ENCODE measurements at places on chromosomes 7 and 10.

DNA sequence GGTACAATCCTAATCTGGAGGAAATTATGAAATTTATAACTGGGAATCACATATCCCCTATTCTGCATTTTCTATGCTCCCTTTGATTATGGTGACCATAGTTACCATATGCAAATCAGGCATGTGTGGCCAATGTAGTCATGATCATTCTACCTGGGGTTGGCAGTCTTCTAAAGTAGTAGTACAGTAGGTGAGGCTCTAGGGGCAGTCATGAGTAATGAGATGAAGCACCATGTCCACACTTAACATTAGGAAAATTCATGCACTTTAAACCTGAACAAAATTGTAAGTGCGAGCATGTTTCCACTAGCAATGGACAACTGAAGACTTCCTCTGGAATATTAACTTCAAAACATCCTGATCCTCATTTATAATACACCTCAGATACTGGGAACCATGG lies 545.9 kb downstream of the SUGCT start:
- DNase-seq = no peak

- DNase-seq = no peak
Measured at GRCh38 chr7:118202061-118202460, 18.1 kb downstream of the LSM8 start.

DNA sequence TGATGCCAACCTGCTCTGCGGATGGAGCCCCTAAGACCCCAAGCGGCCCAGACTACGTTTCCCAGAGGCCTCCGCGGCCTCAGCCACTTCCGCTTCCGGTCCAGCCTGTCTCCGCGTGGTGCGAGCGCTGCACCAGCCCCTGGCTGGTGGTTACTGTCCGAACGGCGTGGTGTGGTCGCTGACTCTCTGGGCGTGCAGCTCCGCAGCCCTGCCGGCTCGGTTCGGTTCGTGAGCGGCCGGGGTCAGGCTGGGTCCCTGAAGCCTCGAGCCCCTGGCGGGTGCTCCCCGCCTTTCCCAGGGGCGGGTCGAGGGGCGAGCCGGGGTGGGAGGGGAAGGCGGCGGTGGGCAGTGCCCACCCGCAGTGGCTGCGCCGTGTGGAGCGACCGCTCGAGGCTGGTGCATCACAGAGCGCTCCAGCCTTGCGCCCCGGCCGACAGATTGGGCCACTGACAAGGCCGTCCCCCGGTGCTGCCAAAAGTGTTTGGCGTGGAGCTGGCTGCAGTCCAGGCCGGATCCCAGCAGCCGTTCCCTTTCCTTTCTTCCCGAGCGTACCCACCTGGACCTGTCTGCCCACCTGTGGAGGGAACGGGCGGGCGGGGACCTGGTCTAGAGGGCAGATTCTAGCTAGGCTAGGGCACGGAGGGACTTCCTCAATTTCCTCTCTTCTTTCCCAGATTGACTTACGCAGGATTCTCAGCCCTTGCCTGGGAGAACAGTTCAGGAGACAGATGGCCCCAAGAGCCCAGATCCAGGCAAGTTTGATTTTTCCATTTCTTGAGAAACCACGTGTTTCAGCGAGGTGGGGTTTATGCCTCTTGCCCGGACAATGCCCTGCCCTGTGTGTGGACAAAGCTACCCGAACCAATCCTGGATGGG lies at the start of gene ZNF485:
Gene ZNF485 (plus strand): TSS at position 116 of the 876 bp plus-strand sequence. CDS start 613 bp downstream, at position 729.
- no peak for DNase-seq

DNA sequence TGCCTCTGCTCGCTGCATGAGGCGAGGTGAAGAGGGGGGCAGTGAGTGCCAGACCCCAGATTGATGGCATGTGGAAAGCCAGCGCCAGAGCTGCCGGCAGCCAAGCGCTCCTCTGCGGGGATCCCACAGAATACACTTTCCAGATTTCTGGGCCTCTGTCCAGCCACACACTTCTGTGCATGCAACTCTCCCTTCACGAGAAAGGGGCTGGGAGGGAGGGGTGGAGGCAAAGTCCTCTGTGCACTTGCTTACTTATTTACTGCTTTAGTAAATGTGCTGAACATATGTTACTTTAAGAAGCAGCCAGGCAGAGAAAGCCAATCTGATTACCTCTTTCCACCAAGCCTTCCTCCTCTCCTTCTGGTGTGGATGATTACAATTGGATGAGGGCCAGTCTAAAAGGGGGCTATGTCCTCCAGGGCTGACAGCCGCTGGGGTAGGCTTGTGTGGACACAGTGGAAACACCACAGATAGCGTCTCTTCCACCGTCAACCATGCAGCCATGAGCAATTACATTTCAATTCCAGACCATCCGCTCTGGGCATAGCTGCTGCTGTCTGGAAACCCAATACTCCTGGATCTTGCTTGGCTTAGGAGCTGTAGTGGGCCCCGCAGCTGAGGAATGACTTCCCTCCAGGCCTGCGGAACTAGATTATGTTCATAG lies 322.8 kb upstream of the ANKRD30A start:
- no peak for DNase-seq

- no peak for DNase-seq
Measured at GRCh38 chr10:17758896-17759295, 6.9 kb downstream of the TMEM236 start.

DNA sequence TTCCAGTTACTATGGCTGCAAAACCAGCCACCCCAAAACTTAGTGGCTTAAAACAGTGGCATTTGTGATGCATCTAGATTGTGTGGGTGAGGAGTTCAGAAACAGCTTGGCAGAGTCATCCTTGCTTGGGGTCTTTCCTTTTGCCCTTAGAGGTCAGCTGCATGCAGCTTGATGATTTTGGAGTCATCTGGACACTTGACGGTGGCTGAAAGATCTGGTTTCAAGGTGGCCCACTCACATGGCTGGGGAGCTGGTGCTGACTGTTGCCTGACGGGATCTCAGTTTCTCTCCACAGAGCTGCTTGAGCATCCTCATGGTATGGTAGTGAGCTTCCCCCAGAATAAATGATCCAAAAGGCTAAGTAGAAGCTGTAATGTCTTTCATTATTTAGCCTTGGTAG lies 191.3 kb upstream of the GALNT17 start:
- no peak for DNase-seq

DNA sequence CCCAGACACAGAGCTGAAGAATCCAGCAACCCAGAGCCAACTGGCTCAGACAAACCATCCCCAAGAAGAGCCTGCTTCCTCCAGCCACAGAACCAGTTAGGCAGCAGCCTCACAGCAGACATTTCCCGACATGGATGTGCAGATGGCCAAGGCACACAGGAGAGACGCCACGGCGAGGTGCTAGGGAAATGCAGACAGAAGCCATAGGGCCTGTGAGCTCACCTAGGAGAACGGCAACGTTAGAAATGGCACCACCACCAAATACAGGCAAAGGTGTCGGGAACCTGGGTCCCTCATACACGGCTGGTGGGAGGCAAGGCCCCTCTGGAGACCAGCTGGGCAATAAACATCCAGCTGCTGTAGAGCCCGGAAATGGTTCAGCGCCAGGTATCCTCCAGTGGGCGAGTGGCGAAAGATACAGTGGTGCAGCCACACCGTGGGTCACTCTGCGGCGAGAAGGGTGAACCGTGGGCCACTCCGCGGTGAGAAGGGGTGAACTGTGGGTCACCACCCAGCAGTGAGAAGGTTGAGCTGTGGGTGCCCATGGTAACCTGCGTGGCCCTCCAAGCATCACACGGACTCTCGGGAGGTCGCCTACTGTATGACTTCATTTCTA lies 31.2 kb downstream of the JAKMIP3 start:
- no peak for DNase-seq

GRCh38 chr7:66696774-66697191 lies 43.8 kb upstream of the RABGEF1 start:
- DNase-seq = no peak

GRCh38 chr10:127908106-127908958 lies 1.4 kb downstream of the PTPRE start:
- DNase-seq = no peak

GRCh38 chr10:87798082-87798481 lies 19.9 kb downstream of the ATAD1 start:
- no peak for DNase-seq

DNA sequence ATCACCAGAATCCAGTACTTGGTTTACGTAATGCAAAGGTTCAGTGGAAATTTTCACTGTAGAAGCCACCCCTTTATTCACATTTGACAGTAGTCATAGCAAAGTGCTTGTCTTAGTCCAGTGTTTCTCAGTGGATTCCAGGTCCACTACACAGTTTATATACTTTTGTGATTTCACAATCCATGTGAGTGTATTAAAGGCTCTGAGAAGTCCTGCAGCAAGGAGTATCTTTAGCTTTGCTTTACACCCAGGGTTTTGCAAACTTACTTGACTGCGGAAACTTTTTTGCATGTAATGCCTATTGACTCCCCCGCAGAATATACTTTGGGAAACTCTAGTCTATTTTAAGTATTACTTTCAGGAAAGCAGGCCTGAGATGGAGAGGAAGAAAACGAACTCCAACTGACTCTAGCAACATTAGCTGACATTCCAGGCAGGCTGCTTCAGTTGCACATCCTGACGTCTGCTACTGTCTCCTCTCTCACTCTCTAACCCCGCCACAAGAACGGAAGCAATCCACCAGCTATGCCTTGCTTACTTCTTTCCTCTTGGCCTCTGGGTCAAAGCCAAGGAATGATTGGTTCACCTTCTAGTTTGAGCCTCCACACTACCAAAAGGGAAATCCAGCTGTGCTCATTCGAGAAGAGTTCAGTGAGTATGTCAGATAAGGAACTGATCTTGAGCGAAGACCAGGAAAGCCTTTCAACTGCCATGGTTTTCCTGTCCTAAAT lies 6.2 kb downstream of the PLXNA4 start:
- no peak for DNase-seq

DNA sequence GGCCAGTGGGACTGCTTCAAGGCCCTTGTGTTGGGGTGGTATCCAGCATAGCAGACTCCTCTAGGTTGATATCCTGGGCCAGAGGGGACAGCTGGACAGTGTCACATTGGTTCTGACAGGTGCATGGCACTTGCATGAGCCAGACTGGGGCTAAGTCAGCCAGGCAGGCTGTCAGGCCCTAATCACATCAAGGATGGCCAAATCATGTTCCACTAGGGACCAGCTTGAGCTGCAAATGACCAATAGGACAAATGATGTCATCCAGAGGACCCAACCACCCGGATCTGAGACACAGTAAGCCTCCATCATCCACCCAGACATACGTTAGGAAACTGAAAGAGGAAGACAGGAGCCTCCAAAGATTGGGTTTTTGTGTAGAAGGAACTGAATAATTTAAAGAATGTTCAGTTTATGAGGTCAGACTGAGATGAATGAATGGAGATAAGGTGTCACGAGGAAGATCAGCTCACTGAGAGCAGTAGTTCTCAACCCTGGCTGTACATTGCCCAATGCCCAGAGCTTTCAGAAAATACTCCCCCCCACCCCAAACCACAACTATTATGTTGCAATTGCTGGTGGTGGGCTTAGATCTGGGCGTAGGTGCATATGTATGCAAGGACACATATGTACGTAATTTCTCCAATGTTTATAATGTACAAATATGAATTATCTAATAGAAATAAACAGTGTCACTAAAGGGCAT lies 75.2 kb upstream of the INHBA start:
- no peak for DNase-seq

DNA sequence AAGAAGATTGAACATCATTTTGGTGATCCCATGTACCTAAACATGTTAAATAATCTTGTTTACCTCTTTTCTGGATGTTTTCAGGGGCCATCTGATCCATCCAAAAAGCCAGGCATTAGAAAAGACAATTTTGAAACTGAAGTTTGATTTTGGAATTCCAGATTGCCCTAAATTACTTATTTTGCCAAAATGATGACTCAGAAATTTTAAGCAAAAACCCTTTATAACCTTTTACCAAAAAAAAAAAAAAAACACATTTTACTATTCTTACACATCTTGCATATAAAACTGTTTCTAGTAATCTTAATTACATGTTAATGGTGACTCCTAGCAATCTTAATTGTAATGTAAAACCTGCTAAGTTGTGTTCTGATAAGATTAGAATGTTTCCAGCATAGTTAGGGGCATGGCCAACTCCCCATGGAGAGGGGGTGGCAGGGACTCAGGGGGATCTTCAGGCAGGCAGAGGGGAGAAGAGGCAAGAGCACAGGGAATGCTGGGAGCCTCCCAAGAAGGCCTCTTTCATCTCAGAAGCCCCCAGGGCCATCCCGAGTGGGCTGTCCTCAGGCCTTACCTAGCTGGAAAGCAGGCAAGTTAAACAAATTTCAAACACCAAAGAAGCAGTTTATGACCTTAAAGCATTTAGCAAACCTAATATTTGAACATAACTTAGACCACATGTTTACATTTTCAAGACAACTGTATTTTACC lies 25.8 kb upstream of the AKR1C3 start:
- DNase-seq = no peak

DNA sequence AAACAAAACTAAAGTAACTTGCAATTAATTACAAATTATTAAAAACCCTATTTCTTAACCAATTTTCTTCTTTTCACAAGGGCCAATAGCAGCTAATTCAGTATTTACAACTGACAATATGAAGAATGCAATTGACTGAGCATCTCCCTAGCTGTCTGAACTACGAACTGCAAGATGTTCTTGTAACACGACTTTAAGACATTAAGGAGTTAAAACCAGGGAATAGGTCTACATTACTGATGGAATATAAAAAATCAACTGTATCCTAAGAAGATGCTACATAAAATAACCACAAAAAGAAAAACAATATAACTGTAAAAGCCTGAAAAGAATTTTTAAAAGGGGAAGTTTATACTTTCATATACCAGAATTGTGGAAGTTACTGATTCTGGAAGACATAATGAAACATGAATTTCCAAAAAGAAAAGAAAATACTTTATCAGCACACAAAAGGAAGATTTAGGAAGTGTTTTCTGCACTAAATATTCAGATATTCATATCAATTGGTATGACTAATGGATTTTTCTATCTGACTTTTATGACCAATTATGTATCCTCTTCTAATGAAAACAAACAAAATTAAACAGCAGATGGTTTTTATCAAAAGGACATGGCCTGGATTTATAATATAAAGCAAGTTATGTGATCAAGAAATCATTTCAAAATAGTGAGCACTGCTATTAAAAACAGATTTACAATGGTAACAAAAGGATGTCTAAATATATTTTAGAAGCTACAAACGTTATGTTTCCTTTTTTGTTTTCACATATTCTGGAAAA lies 1.6 kb downstream of the GPR22 start:
- DNase-seq = no peak

- DNase-seq = no peak
Measured at GRCh38 chr7:133871757-133872156, 255.4 kb upstream of the LRGUK start.
